Hematopoietic multipotent progenitor cell (in vitro differentiated cells): ENCODE measurements at places on chromosomes 1 and 21.

GRCh38 chr1:182685215-182685614, 828 bp upstream of the RGS8 start:
- DNase-seq, result no peak

GRCh38 chr1:214314178-214314843, 33.4 kb downstream of the SMYD2 start:
- no peak for DNase-seq

DNA sequence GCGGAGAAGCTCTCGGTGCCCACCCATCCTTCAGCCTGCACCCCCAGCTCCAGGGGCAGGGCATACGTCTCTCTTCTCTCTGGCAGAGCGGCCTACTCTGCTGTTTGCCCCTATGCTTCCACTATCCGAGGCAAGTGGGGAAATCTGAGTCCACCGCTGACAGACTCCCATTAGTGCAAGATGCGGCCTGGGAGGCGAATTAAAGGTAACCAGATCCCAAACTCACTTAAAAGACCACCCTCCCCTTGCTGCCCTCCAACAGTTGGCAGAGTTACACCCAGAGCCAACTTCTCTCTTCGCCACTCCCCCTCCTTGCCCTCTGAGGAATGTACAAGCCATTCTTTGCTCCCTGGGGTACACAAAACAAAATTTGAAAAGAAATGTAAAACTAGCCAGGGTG, 6.4 kb downstream of the FOXD3 start:
- no peak for DNase-seq

DNA sequence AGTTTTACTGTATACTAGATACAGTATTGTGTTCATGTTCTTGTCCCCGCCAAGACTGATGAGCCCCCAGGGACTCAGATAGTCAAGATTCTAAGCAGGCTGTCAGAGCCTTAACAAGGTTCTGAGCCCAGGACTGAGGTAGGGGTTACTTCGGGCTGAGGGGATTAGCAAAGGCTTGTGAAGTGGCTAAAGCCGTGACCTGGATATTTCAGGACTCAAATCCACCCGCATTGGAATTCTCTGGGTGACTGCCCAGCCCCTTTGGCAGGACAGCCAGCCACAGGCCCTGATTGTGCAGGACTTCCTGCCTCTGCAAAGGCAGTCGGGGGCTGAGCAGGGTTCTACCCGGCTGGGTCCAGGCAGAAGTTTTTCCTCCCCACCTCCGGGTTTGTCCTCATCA, at the start of gene PLA2G5:
TSS of gene PLA2G5 (plus strand) at position 321 of the 400 bp plus-strand sequence. CDS start 14,637 bp downstream, outside the sequence.
- no peak for DNase-seq

GRCh38 chr1:65449214-65449823, 28.9 kb downstream of the LEPR start:
- DNase-seq, result no peak

DNA sequence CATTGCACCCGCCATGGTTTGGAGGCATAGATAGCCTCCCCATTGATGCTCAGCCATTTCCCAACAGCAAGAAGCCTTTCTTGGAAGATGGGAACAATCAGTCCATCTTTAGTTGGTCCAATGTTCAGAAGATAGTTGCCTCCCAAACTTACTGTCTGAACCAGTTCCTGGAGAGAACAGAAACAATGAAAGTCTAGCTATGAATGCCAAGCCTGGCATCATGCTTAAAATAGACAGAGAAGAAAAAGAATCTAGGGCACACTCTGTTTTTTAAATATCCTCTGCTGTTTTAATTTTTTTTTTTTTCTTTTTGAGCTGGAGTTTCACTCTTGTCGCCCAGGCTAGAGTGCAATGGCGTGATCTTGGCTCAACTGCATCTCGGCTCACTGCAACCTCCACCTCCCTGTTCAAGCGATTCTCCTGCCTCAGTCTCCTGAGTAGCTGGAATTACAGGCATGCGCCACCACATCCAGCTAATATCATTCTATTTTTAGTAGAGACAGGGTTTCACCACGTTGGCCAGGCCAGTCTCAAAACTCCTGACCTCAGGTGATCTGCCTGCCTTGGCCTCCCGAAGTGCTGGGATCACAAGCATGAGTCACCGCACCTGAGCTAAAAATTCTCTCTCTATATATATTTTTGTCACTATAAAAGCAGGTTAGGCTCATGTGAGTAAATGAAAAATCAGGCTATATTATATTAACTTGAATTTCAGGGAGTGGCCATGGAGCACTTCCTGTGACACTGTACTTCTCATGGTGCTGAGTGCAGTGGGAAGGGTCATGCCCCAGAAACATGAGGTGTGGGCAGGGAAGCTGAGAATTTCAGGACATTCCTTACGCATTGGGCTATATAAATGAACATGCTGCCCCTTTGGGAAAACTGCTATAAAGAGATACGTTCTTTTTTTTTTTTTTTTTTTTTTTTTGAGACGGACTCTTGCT, 19.1 kb downstream of the FUCA1 start:
- no peak for DNase-seq

DNA sequence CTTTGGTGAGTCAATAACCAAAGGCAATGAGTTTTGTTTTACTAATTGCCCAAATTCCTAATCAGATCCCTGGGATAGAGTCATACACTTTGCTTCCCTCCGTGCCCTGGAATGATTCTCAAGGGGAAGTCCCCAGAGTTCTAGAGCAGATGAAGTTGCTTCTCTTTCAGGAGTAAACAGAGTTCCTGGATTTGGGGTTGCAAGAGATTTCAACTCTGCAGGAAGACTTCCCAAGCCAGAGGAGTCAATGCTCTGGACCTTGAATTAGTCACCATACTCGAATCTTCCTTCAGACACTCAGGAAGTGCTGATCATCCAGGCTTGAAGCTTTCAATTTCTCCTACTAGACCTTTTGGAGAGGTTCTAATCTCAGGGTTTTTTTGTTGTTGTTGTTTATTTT, 39.6 kb downstream of the FCER1A start:
- no peak for DNase-seq

- no peak for DNase-seq
Observed at GRCh38 chr1:110390096-110390495, 730 bp downstream of the SLC16A4 start.

DNA sequence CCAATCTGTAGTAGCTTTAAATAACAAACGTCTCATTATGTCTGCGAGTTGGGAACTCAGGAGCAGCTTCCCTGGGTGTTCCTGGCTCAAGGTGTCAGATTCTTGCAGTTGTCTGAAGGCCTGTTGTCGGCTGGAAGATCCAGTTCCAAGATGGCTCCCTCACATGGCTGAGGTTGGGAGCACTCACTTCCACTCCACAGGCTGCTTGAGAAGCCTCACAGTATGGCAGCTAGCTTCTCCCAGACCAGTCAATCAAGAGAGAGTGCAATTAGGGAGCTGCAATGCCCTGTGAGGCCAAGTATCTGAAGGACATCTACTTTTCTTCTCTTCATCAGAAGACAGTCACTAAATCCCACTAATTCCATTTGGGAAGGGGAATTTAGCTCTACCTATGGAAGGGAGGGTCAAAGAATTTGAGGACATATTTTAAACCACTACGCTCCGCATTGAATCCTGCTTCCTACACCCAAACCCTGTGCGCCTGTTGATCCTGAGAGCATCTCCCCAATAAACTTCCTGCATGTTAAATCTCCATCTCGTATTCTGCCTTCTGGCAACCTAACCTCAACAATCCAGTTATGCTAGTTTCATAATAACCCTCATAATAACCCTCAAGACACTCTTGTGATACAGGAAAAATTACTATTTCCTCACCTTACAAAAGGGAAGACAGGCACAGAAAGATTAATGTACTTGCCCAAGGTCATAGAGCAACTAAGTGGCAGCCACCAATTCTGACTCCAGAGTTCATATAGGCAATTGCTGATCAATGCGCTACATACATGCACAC, 3.6 kb upstream of the VPS26C start:
- DNase-seq, result no peak
